ENCODE measurements at places on chromosomes 3 and 15.

- no peak for DNase-seq
Measured at GRCh38 chr3:194221336-194221735, 85.4 kb downstream of the HES1 start.

GRCh38 chr15:100926971-100927756 lies 8.0 kb downstream of the LRRK1 start:
- DNase-seq, result no peak

- no peak for DNase-seq
Measured at GRCh38 chr3:13507570-13508339, 27.6 kb downstream of the HDAC11 start.

GRCh38 chr3:181239441-181239840 lies 249.9 kb upstream of the DNAJC19 start:
- no peak for DNase-seq

GRCh38 chr3:140128217-140128616 lies 193.2 kb downstream of the CLSTN2 start:
- DNase-seq, result no peak

- no peak for DNase-seq
Measured at GRCh38 chr15:69813881-69814280, 283.8 kb downstream of the TLE3 start.

- no peak for DNase-seq
Measured at GRCh38 chr3:17092583-17092933, 207.8 kb downstream of the PLCL2 start.

- no peak for DNase-seq
Measured at GRCh38 chr15:82371656-82372055, 22.4 kb upstream of the GOLGA6L10 start.

- no peak for DNase-seq
Measured at GRCh38 chr3:153734777-153735551, 386.2 kb upstream of the ARHGEF26 start.

- no peak for DNase-seq
Measured at GRCh38 chr15:96870580-96870979, 540.1 kb downstream of the NR2F2 start.

DNA sequence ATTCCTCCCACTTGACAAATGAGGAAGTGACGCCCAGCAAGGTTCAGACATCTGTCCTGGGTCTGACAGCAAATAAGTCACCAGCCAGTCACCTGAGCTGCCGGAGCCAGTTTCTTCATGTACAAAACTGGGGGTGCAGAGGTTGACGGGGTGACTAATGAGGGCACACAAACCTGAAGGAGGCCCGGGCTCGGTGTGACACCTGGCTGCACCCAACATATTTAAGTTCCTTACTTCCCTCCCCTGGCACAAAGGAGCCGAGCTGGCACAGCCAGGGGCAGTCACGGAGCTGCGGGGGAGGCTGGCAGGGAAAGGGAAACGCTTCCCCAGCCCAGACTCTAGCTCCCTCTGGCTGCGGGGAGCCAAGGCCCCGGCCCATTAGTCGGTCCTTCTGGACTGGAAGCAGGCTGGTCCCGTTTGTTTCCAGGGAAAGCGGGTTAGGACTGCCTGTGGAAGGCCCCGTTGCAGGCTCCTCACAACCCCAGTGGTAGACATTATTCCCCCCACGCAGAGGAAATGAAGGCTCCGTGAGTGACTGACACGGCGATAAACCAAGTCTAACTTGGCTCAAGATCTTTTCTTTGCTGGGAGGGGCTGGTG lies 2.3 kb downstream of the FBXL22 start:
- no peak for DNase-seq
